ENCODE measurements at places on chromosomes 1 and 21.
A peak's percentile ranks its signal among the peaks of the same experiment; 100 is the strongest.

- DNase-seq: no peak
Observed at GRCh38 chr1:3664700-3665375, 12.5 kb downstream of the TP73 start.

- DNase-seq: no peak
Observed at GRCh38 chr1:29783508-29784275, 547.4 kb downstream of the PTPRU start.

DNA sequence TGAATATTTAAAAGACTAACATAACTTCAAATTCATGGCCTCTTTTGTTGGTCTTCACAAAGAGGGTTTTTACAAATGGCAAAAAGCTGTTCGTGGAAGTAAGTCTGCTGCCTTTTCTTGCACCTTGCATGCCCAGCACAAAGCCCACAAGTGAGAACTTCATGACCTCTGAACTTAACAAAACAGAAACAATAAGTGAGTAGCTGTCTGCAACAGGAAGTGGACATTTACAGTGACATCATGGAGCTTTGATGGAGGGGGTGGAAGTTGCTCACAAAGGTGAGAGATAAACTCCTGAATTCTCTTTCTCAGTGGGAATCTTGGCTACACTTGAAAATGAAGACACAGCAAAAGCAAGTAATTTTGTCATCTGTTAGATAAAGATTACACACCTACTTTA lies 303.3 kb upstream of the DEPDC1 start:
- DNase-seq: no peak

DNA sequence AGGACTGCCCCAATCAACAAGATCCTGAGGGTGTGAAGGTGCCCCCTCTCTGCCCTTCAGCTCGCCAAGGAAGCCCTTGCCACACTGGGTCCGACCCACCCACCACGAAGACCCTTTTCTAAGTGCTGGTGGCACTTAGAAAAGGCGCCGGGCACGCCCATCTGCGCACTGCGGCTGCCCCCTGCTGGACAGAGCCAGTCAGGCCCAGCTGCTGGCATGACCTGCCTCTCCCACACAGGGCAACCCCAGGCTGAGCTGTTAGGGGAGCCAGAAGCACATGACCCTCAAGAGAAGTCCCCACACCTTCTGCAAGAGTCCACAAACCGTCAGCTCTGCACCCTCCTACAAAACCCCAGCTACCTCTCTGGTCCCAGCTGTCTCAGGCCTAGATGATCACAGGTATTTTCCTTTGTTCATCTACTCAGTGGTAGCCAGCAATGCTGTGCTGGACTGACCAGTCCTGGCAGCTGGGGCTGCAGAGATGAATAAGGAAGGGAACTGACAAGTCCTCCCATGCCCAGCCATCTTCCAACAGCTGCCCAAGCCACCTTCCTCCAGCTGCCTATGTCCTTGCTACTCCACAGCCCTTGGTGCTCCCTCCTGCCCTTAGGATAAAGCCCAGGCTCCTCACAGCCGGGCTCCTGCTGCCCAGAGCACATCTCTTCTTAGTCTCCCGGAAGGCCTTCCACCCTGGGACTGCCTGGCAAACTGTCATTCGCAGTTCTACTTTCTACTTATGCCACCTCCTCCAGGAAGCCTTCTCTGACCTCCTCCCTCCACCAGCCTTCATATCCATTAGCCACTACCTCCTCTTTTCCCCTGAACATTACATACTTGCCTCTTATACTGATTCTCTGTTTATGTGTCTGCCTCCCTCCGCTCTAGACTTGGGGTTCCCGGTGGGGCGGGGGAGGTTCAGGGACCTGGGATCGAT lies 39.8 kb upstream of the ZC3H12A start:
- DNase-seq: peak; percentile 84
